Hematopoietic multipotent progenitor cell treated with erythropoietin and hydrocortisone succinate and interleukin-3 and kit ligand, for 15 days (in vitro differentiated cells): ENCODE measurements at places on chromosomes 13 and 19.

DNA sequence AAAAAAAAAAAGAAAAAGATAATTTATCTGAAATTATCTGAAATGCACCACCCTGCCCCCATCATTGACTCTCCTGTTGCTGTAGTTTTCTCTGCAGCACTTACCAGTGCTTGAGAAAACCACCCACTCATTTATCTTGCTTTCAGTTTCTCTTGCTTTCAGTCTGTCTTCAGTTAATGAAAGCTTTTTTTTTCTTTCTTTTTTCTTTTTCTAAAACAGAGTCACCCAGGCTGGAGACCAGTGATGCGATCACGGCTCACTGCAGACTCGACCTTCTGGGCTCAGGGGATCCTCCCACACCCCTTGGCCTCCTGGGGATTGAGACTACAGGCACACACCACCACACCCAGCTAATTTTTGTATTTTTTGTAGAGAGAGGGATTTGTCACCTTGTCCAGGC is 4.3 kb upstream of the ACP5 start:
- peak; percentile 58 for DNase-seq

GRCh38 chr19:27709496-27709895 is 1503.5 kb downstream of the UQCRFS1 start:
- no peak for DNase-seq

DNA sequence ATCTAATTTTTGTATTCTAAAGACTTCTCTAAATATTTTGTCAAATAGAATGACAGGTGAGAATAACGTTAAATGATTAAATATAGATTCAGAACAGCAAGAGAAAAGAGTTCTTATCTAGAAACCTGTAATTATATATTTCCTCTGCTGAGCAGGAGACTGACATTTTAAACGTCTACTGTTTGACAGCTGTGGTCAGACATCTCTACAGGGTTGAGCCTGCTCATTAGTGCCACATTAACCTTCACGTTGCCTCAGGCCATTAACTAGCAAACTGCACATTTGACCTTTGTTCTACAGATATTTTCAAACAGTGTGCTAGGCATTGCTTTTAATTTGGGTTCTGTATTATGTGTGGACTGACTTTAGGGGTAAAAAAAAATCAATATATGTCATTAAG is 347.5 kb downstream of the GPC5 start:
- no peak for DNase-seq

DNA sequence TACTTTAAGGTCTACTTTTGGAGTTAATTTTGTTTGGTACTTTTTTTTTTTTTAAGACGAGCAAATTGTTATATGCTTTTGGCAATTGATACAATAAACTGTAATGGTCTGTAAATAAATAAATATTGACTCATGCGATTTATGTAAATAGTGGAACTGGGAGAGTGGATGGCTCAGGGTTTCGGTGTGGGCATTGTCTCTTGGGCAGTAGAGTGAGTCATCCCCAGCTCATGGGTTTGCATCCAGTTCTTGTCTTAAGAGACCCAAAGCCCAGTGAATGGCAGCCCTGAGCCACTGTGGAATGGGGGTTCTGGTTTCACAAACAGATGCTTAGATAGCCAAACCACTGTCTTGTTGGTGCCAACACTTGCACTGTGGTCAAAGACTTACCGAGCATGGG is 33.0 kb downstream of the FGF9 start:
- DNase-seq, result no peak

DNA sequence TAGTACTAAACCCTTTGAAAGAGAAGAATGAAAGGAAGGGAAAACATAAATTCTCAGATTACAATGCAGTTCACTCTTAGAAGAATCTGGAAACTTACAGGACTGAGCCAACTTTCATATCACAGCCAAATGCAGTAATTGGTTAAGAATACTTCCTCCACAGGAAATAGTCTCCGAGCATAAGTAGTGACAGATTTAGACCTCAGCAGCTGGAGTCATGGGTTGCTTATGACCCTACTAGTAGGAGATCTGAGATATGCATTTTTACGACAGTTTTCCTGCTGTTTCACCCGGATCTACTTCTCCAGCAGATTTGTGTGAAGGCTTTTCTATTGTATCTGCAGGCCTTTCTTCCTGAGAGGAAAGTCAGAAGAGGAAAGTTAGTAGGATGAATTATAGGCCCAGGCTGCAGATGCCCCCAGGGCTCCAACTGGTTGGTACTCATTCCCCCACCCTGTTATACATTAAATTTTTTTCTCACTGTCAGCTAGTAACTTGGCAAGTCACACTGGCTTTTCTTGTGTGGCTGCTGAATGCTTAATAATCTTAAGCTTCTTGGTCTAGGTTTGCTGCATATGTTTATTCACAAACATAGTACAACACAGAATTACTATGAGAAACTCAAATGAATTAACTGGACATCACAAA is 1241.5 kb upstream of the MIR17HG start:
- no peak for DNase-seq

- no peak for DNase-seq
These were observed 31.7 kb upstream of the IL17D start for GRCh38 chr13:20671789-20672188.
